Panc1 (cell line): ENCODE measurements at places on chromosomes 12 and 14. TPM values are rescaled to one million over a fixed set of nuclear protein-coding genes. Genes with fewer than 3 reads are reported as not detected.

DNA sequence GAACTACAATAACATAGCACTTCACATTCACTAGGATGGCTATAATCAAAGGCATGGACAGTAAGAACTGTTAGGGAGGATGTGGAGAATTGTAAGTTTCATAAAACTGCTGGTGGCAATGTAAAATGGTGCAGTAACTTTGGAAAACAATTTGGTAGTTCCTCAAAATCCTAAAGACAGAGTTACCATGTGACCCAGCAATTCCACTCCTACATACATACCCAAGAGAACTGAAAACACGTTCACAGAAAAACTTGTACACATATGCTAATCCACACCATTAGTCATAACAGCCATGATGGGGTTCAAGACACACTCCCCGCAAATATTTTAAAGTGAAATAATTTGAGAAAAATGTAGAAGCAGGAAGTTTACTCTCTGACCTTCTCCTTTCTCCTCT is 31.7 kb downstream of the GALC start:
- DNase-seq = no peak

DNA sequence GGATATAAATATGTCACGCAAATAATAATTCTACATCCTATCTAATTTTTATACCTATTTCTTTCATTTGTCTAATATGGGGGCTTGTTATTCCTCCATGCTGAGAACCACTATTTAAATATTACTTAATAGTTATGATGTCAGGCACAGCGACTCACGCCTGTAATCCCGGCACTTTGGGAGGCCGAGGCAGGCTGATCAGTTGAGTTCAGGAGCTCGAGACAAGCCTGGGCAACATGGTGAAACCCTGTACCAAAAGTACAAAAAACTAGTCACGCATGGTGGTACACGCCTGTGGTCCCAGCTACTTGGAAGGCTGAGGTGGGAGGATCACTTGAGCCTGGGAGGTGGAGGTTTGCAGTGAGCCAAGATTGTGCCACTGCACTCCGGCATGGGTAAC is 45.2 kb downstream of the GXYLT1 start:
- no peak for DNase-seq

DNA sequence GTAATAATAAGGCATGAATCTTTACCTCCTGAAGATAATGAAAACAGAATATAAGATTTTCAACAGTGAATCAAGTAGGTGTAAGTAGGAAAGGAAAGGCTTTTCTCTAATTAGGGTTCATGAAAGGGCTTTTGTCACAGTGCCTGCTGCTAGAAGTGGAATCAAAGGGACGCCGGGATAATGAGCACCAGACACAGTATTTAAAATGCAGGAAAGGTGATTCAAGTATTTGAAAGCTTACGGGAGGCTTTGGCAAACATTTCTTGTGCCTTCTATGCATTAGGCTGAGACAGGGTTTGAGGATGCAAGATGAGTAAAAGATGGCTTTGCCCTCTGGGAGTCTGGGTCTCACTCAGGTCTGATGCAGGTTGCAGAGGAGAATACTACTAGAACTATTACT is 70.5 kb upstream of the ANO4 start:
- no peak for DNase-seq

GRCh38 chr12:6236641-6236940 is 36.4 kb downstream of the CD9 start:
- no peak for DNase-seq

CMAS gene
- total RNA-seq = 24.3 TPM
